Foreskin keratinocyte (primary cell): ENCODE measurements at places on chromosomes 12 and 14. TPM values are rescaled to one million over a fixed set of nuclear protein-coding genes. Genes with fewer than 3 reads are reported as not detected.

KRT8 gene
- polyA plus RNA-seq: 626 and 720 TPM in 2 replicates

NKX2-1 gene
- polyA plus RNA-seq: not detected in 2 replicates

AVPR1A gene
- not detected in 2 replicates for polyA plus RNA-seq

RARG gene
- polyA plus RNA-seq: 26.3 and 29.2 TPM in 2 replicates

PRH2 gene
- not detected in 2 replicates for polyA plus RNA-seq

GRCh38 chr12:57515934-57516541, 4.3 kb downstream of the DDIT3 start:
- DNase-seq: no peak

- peak; percentile 6 for DNase-seq
Observed at GRCh38 chr14:20460458-20461224, 593 bp downstream of the PIP4P1 start.

GRCh38 chr12:96156211-96156610, 38.0 kb upstream of the ELK3 start:
- DNase-seq: no peak

DNA sequence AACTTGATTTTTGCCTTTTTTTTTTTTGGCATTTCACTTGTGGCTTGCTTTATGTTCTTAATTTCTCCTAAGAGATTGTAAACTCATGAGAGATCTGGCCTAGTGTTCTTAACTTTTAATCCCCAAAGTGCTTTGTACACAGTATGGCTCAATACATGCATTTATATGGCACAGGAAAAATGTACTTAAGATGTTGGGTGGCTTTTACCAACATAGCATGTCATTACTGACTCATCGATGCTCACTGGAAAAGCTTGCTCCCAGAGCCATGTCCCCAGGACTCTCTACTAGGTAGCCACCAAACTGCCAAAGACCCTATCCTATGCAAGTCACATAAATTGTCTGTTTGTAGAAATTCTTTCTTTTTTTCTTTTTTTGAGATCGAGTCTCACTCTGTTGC, 13.1 kb upstream of the SMCO3 start:
- no peak for DNase-seq
